ENCODE measurements at places on chromosomes 16 and 17.

GRCh38 chr17:8947201-8947600 lies 18.3 kb downstream of the PIK3R5 start:
- no peak for DNase-seq

DNA sequence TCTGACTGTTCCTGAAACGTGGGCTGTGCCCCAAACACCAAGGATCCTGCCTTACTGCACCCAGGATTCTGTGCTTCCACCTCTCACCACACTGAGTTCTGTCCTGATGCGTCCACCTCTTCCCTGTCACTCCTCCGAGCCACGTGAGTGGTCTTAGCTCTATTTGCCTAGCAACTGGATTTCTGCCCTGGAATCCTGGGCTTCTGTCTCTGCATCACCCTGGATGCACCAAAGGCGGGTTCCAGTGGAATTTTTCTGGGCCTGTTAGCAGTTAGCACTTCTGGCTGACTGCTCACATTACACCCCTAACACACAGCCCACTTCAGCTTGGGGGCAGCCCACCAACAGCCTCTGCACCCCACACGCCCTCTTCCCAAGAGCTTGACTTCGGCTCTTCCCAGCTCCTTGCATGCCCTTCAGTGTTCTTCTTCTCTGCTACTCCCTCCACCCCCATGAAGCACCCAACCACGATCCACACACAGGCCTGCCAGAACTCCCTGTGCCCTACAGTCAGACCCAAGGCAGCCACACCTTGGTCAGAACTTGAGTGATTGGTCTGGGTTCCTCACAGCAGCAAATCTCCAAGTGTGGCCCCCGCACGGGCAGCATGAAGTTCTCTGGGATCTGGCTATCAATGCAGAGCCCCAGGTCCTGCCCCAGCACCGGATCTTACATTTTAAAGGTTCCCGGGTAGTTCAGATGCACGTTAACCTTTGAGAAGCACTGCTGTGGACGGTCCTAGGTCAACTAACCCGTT lies 129.8 kb upstream of the RCVRN start:
- DNase-seq: no peak

DNA sequence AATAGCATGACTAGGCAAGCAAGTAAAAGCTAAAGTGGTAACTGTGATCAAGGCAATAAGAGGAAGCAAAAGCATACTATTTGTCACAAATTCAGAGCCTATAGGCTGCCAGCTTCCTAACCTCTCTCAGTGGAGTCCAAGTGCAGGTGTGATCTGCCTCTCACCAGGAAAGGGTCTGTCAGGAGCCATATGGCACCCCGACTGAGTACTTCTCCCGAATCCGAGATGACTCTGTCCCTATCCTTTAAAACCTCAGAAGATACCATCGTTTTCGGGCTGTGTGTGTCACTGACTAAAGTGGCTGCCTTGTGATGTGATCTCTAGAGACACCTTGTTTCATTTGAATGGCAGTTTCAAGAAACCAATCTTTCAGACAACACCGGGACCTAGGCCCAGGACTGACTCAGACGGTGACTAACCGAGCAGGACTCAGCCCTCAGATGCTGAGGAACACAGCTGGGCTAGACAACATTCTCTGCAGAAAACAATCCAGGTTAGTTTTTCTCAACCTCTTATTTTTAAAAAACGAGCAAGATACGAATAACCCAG lies 63.6 kb downstream of the SMG6 start:
- no peak for DNase-seq

DNA sequence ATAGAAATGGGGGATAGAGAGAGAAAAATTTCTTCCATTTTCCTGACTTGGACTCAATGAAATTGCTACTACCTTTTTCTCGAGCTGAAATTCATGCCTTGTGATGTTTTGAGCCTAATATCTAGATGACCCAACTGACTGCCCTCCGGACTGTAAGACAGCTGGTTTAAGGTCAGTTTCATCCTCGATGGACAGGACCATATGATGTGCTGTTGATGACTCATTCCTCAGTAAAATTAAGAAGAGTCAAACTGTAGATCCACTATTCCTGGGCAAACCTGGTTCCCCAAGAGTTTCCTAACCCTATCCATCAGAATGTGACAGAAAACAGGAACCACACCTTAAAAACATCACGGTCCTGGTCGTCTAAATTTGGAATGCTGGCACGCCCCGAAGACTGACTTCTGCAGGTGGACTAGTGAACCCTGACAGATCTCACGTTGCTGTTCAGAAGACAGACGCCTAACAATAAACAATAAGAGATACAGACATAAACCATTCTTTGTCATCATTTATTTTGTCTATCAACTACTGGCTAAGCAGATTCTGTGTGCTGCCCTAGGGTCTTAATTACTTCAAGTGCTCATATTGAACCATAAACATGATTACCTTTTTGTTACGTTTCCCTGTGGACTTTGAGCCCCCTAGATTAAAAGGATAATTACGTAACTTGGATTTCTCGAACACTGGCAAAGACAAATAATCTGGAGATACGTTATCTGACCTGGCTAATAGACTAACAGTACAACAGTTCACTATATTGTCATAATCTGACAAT lies 45.1 kb upstream of the NOS2 start:
- no peak for DNase-seq

GRCh38 chr16:24996301-24996700 lies 18.9 kb downstream of the ARHGAP17 start:
- DNase-seq: no peak

GRCh38 chr16:67342616-67343015 lies 16.0 kb downstream of the LRRC36 start:
- no peak for DNase-seq

GRCh38 chr17:68516732-68517131 lies 4.5 kb downstream of the PRKAR1A start:
- no peak for DNase-seq
